Occipital lobe (tissue), 3 donors: ENCODE measurements at places on chromosomes 7 and 10. TPM values are rescaled to one million over a fixed set of nuclear protein-coding genes. Genes with fewer than 3 reads are reported as not detected.

Gene STEAP4
- total RNA-seq: 0.16 TPM

Gene TEX47
- total RNA-seq: not detected

Gene SLC39A12
- 2.2 TPM for total RNA-seq

Gene NOS3
- 0.78 TPM for total RNA-seq

Gene CSTF2T
- total RNA-seq: 46.0 TPM

Gene EPHA1
- not detected for total RNA-seq

Gene GSTO2
- total RNA-seq: 0.62 TPM

Gene HABP2
- total RNA-seq: 0.31 TPM

Gene ATP5MK
- 121 TPM for total RNA-seq

Gene ACTA2
- 14.3 TPM for total RNA-seq

Gene SMO
- 8.7 TPM for total RNA-seq

Gene OTUD1
- 17.8 TPM for total RNA-seq

Gene ADK
- total RNA-seq: 39.8 TPM

Gene FRMD4A
- total RNA-seq: 153 TPM

Gene POLR2J2
- 3.1 TPM for total RNA-seq

Gene GNG11
- 4.5 TPM for total RNA-seq

Gene GSDME
- total RNA-seq: 38.2 TPM

Gene GJD4
- total RNA-seq: not detected

Gene GATAD1
- total RNA-seq: 30.9 TPM

Gene SUGCT
- 3.9 TPM for total RNA-seq

Gene UCMA
- not detected for total RNA-seq

Gene CPA4
- 0.78 TPM for total RNA-seq

Gene WNT8B
- not detected for total RNA-seq

Gene CTNNA3
- 1.7 TPM for total RNA-seq

Gene HMX2
- total RNA-seq: not detected

Gene WDFY4
- 0.94 TPM for total RNA-seq

Gene OR2A1
- total RNA-seq: not detected

Gene GRB10
- 58.3 TPM for total RNA-seq
